Stimulated activated CD8-positive, alpha-beta memory T cell treated with anti-CD3 and anti-CD28 coated beads, Interleukin-15, amount 100 ng/mL, for 48 hours (primary cell): ENCODE measurements at places on chromosomes 7 and 10.

DNA sequence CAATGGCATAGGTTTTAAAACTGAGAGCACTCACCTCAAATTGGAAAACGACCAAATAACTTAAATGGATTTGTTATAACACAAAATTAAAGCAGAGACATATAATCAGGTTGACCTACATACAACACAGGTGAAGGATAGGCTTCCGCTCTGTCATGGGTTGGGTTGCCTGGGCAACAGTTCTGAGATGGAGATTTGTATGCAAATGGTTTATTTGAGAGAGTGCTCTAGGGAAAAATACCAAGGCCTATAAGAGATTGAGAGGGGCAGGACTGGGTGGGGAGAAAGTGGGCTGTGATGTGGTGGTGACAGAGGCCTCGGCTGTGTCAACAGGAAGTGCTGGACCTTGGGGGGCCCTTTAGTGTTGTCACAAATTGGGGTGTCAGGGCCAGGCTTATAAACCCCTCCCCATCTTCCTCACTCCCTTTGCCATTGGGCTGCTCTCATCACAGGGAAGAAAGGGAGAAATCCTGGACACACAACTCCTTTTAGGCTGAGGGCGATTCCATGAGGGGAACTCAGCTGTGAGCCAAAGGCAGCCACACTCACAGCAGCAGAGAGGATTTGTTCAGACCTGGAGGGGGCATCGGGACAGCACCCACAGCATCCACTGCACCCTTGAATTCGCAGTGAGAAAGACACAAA lies 105.4 kb upstream of the LYZL1 start:
- no peak for DNase-seq

DNA sequence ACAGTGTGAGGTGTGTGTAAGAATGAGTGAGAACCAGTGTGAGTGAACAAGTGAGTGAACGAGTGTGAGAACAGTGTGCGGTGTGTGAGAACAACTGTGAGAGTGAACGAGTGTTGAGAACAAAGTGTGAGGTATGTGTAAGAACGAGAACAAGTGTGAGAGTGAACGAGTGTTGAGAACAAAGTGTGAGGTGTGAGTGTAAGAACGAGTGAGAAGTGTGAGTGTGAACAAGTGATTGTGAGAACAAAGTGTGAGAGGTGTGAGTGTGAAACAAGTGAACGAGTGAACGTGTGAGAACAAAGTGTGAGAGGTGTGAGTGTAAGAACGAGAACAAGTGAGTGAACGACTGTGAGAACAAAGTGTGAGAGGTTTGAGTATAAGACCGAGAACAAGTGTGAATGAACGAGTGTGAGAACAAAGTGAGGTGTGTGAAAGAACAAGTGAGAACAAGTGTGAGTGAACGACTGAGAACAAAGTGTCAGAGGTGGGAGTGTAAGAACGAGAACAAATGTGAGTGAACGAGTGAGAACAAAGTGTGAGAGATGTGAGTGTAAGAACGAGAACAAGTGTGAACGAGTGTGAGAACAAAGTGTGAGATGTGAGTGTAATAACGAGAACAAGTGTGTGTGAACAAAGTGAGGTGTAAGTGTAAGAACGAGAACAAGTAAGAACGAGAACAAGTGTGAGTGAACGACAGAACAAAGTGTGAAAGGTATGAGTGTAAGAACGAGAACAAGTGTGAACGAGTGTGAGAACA lies 47.9 kb downstream of the ESYT2 start:
- DNase-seq, result no peak

- no peak for DNase-seq
Observed at GRCh38 chr7:133436014-133436428, 183.1 kb downstream of the EXOC4 start.

DNA sequence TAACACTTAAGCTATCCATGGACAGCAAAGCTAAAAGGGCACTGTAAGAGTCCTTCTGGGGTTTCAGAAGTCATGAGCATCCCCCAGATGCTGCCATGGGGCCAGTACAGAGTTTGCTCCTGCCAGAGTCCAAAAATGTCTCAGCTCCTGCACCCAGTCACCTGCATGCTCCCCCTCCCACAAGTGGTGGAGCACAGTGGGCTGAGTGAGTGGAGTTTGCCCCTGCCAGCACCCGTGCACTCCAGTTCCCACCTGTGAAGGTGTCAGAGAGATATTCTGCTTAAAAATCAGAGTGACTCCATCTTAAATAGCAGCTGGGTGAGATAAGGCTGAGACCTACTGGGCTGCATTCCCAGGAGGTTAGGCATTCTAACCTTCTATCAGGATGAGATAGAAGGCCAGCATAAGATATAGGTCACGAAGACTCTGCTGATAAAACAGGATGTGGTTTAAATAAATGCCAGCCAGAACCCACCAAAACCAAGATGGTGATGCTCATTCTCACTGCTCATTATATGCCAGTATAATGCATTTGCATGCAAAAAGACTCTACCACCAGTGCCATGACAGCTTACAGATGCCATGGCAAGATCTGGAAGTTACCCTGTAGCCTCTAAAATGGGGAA lies 140.1 kb upstream of the ZNF92 start:
- DNase-seq, result no peak

DNA sequence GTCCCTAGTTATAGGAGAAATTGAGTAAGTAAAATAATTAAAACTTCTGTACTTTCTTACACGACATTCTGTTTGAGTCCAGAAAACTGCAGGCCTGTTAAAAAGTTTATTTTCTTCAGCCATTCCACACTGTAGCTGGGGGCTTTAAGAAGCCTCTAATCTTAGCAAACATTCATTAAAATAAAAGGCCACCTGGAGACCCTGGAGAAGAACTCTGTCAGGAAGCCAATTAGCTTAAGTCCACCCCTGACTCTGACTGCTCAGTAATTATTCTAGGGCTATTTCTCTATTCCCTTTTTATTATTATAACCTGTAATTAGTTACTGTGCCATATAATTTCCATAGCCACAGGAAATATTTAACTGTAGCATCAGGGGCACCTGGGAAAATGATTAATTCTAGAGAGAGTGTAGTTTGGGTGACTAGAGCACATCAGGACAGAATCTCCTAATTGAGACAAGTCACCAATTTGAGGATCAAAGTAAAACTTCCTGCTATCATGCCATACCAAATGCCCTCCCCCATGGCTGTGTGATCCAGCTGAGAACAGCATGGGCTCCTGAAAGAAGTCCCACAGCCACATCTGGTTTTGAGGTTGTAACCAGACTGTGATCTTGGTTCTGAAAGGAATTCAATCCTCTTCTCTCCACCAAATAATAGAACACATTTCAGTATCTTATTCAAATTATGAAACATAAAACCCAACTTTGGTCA lies 1302.3 kb downstream of the XPNPEP1 start:
- no peak for DNase-seq
